Psoas muscle (tissue), 8 donors: ENCODE measurements at places on chromosomes 16 and 17. TPM values are rescaled to one million over a fixed set of nuclear protein-coding genes. Genes with fewer than 3 reads are reported as not detected.

GRCh38 chr16:71351558-71351901 is 7.0 kb upstream of the CALB2 start:
- DNase-seq, result no peak

DNA sequence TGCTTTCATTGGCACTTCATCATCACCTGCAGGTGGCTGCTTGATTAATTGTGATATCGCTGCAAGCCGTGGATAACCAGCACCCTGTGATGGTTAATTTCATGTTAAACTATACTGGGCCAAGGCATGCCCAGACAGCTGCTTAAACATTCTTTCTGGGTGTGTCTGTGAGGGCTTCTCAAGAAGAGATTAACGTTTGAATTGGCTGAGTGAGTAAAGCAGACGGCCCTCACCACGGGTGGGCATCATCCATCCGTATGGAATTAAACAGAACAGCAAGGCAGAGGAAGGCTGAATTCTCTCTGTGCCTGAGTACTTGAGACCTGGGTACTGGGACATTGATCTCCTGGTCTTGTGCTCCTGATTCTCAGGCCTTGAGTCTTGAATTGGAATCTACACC is 7.1 kb upstream of the ZNF213 start:
- DNase-seq, result no peak

- DNase-seq, result peak; percentile 81
These were observed 60.3 kb upstream of the CIBAR2 start for GRCh38 chr16:85172455-85173145.

DNA sequence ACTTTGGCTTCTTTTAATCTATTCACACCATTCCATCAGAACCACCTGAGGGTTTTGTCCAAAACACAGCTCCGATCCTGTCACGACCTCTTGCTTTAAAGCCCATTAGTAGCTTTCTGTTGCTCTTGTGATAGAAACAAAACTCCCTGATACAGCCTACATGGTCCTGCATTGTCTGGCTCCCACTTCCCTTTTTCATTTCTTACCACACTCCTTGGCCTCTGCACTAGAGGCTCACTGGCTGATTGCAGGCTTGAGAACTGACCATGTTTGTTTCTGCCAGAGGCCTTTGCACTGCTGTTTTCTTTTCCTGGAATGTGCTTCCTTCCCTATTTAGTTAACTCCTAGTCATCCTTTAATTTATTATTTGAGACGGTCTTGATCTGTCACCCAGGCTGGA is 23.7 kb downstream of the IST1 start:
- no peak for DNase-seq

DNA sequence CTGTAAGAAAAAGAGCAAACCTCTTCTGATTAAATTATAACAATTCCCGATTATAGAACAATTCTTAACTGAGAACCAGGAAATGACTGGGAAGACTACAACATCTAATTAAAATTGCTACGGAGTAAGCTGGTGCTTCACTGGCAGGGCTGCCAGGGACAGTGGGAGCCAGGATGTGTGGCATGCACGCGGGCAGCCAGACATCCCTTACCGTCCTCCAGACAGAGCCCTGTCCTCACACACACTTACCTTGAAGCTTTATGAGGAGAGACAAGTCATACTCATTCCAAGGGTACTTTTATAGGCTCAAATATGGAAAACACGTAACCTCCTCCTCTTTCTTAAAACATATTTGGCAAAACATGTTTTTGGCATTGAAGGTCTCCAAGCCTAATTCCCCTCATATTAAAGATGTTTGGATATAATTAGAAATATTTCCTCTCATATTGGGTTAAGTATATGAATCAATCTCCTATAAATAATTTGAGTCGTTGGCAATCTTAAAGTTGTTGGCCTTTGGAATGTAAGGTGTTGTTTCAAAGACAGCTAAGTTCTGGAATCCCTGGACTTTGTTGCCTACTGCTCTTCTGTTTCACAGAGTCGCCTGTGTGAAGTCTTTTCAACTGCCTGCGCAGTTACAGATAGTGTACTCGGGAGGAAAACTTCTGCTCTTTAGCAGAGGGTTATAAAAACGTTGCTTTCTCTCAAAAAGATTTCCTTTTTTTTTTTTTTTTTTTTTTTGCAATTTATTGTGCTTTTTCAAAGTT is at the start of gene MYH1:
MYH1 (minus strand) TSS at position 272 of the 767 bp plus-strand sequence. CDS start 1,900 bp downstream, outside the sequence.
- DNase-seq, result no peak

DNA sequence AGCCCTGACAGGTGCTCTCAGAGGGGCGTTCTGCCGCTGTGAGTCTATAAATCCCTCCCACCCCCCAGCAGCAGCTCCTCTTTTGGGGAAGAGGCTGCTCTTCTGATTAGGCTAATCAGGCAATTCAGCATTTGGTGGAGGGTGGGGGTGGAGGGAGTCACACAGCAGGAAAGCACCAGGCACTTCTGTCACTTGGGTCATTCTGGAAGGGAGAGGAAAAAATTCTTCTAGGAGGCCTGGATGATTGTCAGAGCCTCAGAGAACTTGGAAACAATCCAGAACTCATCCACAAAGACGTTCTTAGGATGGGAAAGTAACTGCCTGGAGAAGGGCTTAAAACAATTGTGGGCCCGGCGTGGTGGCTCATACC is 7.3 kb upstream of the SSTR2 start:
- no peak for DNase-seq

GRCh38 chr17:71339206-71339605 is 781.6 kb upstream of the SOX9 start:
- DNase-seq, result no peak

- no peak for DNase-seq
These were observed 1.0 kb upstream of the ZNF500 start for GRCh38 chr16:4767872-4768548.

DNA sequence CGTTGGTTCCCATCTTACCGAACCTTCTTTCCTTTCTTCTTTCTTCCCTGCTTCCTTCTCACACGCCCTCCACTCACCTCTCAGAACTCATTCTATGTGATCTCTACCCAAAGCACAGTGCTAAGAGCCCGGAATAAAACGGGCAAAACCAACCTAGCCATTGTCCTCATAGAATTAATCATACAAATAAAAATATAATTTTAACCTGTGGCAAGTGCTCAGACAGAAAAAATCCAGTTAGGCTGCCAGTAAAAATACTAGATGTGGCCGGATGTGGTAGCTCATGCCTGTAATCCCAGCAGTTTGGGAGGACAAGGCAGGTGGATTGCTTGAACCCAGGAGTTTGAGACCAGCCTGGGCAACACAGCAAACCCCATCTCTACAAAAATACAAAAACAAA is 27.0 kb downstream of the BMERB1 start:
- DNase-seq, result no peak

Gene PTX4
- 0.04 TPM for polyA plus RNA-seq

Gene FBXL16
- 0.16 TPM for polyA plus RNA-seq

Gene AIPL1
- not detected for polyA plus RNA-seq

Gene CCDC200
- polyA plus RNA-seq, result 0.38 TPM

Gene MPP3
- polyA plus RNA-seq, result 1.4 TPM

Gene HEATR9
- not detected for polyA plus RNA-seq

Gene CCL5
- polyA plus RNA-seq, result 0.38 TPM

Gene TBC1D28
- polyA plus RNA-seq, result not detected

Gene KRTAP3-2
- not detected for polyA plus RNA-seq
